Dermis microvascular lymphatic vessel endothelial cell (primary cell): ENCODE measurements at places on chromosomes 12 and 14. TPM values are rescaled to one million over a fixed set of nuclear protein-coding genes. Genes with fewer than 3 reads are reported as not detected.

The CELA1 gene
- not detected in 2 replicates for total RNA-seq

The TTC9 gene
- total RNA-seq = 0.13 and 0.25 TPM in 2 replicates

The SERPINA9 gene
- not detected in 2 replicates for total RNA-seq

DNA sequence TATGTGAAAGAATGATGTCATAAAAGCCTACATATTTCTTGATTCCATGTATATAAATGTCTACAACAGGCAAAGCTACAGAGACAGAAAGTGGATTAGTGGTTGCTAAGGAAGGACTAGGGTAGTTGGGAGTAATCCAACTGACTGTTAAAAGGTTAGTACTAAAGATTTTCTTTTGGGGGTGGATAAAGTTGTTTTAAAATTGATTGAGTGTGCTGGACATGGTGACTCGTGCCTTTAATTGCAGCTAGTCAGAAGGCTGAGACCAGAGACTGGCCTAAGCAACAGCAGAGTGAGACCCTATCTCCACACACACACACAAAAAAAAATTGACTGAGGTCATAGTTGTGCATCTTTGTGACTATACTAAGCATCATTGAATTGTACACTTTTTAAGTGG is 234.3 kb downstream of the C12orf50 start:
- no peak for DNase-seq

- DNase-seq = no peak
These were observed 27.0 kb downstream of the TMCC3 start for GRCh38 chr12:94623161-94623920.

The CPSF2 gene
- 18.9 and 26.7 TPM in 2 replicates for total RNA-seq

The PTCSC3 gene
- not detected in 2 replicates for total RNA-seq

- DNase-seq = no peak
These were observed at the start of gene SP7 for GRCh38 chr12:53336181-53336681. Gene SP7 (minus strand): TSS chr12:53336354. CDS start chr12:53335646, 708 bp downstream.

The CPNE6 gene
- not detected in 2 replicates for total RNA-seq

The OR4E2 gene
- not detected in 2 replicates for total RNA-seq

The NPAS3 gene
- 0.13 TPM in 2 replicates for total RNA-seq

DNA sequence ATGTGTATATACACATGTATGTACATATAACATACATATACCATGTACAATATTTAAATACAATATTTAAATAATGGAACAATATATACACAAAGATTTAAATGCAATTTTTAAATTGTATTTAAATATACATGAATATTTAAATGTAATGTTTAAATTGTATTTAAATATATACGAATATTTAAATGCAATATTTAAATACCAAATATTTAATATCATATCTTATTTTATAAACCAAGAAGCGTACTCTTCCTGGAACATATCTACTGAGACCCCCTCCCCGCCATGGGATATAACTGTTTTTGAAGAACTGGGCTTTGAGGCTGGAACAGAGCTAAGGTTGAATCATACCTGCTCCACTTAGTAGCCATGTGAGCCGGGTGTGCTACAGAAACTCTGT is 29.8 kb upstream of the RIMBP2 start:
- DNase-seq = no peak
